ENCODE measurements at places on chromosomes 6 and 20.
A peak's percentile ranks its signal among the peaks of the same experiment; 100 is the strongest.

GRCh38 chr6:141426400-141426980 is 706.2 kb upstream of the GJE1 start:
- DNase-seq = no peak

DNA sequence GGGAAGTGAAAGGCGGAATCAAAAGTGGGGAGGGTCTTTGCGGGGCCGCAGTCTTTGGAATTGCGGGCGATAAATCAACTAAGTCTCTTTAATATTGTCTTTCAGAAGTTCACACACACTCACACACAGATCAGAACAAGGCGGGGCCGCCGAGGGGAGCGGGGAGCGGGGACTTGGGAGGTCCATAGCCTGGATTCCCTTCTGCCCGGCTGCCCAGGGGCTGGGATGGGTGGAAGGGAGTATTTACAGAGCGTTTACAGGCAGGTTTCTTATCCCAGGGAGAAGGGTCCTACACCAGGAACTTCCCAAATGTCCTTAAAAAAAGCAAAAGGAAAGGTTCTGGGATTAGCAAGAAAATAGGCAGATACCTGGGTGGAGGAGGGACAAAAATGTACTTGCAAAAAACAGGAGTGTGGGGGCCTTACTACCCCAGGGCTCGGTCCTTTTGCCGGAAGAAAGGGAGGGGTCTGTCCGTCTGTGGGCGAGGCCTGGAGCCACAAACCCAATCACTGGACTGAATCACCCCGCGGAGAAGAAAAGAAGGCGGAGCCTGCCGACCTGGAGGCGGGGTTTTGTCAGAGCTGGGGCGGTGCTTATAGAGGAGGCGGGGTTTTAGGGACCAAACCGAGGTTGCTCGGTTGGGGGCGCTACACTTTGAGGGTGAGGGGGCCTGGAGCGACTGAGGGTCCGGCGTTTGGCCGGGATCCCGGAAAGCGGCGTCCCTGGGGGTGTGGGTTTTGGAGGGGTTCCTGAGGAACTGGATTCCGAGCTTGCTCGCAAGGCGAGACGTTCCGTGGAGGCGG is 3.2 kb downstream of the PRRT1 start:
- DNase-seq = peak; percentile 62

GRCh38 chr6:161215876-161216615 is 57.8 kb downstream of the AGPAT4 start:
- DNase-seq = no peak

DNA sequence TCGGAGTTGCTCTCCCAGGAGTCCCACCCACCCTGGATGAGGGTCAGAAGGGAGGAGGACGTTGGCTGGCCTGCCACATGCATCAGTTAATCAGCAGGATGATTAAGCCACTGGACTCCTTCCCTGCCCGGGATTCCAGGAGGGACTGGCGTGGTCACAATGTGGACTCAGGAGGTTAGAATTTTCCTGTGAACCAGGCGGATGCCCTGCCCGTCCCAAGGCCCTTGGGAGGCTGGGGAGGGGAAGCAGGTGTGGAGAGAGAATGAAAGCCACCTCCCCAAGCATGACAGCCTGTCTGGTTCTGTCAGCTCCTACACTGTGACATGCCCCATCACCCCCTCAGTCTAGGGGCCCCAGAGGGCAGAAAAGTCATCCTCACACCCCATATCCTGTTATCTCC is 11.6 kb upstream of the ITPR3 start:
- DNase-seq = no peak

DNA sequence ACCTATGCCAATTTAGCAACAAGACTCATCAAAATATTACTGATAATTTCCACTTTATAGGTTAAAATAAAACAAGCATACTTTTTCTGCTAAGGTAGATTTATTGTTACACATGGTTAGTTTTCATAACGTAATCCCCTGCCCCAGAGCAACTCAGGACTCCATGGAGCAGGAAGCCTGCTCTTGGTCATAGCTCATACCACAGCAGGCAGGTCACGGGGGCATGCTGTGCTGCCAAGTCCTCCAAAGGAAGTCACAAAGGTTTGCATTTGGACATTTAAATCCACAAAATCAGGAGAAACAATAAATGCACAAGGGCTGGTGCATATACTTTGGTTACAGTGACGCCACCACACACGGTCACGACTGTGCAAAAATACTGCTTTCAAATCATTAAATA is 12.5 kb downstream of the GZF1 start:
- DNase-seq = no peak

GRCh38 chr6:17086469-17086868 is 15.4 kb upstream of the STMND1 start:
- DNase-seq = no peak

- DNase-seq = no peak
These were observed 50.8 kb downstream of the SPTLC3 start for GRCh38 chr20:13059398-13060136.

DNA sequence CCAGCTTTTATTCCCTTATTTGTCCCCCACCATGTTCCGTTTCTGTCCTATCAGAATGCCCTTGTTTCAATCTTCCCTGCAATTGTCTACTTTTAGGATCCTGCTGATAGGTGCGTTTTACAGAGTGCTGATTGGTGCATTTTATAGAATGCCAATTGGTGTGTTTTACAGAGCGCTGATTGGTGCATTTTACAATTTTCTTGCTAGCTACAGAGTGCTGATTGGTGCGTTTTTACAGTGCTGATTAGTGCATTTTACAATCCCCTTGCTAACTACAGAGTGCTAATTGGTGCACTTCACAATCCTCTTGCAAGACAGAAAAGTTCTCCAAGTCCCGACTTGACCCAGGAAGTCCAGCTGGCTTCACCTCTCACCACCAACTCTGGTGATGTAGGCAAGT is 161.6 kb upstream of the CDYL start:
- DNase-seq = no peak

GRCh38 chr20:24756292-24757025 is 192.6 kb upstream of the CST7 start:
- no peak for DNase-seq

- no peak for DNase-seq
These were observed 869.8 kb upstream of the MAN1A1 start for GRCh38 chr6:120219339-120219738.

- DNase-seq = no peak
These were observed 60.3 kb downstream of the VTA1 start for GRCh38 chr6:142207265-142207877.

- DNase-seq = no peak
These were observed 101.9 kb downstream of the QRSL1 start for GRCh38 chr6:106731144-106731842.

GRCh38 chr6:100115407-100116101 is 121.5 kb upstream of the MCHR2 start:
- no peak for DNase-seq

GRCh38 chr20:37438464-37439222 is 82.4 kb upstream of the NNAT start:
- DNase-seq = no peak

GRCh38 chr20:62428396-62429295 is 1.3 kb upstream of the RBBP8NL start:
- no peak for DNase-seq

- no peak for DNase-seq
These were observed 328.2 kb upstream of the JAG1 start for GRCh38 chr20:11001764-11002540.

- DNase-seq = no peak
These were observed 831.8 kb downstream of the EPHA7 start for GRCh38 chr6:92587525-92587924.

DNA sequence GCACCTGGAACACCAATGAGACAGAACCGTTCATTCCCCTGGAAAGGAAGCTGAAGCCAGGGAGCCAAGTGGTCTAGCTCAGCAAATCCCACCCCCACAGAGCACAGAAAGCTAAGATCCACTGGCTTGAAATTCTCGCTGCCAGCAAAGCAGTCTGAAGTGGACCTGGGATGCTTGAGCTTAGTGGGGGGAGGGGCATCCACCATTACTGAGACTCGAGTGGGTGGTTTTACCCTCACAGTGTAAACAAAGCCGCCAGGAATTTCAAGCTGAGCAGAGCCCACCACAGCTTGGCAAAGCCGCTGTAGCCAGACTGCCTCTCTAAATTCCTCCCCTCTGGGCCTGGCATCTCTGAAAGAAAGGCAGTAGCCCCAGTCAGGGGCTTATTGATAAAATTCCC is 53.1 kb downstream of the KIF16B start:
- DNase-seq = no peak

- no peak for DNase-seq
These were observed 133.2 kb upstream of the LY86 start for GRCh38 chr6:6455272-6455671.

GRCh38 chr6:132388291-132388690 is 13.0 kb downstream of the MOXD1 start:
- no peak for DNase-seq

GRCh38 chr6:70351461-70351860 is 48.6 kb upstream of the COL9A1 start:
- no peak for DNase-seq

- no peak for DNase-seq
These were observed 58.5 kb downstream of the AHI1 start for GRCh38 chr6:135438907-135439535.

GRCh38 chr6:50047026-50047425 is 2.7 kb downstream of the DEFB112 start:
- DNase-seq = no peak

DNA sequence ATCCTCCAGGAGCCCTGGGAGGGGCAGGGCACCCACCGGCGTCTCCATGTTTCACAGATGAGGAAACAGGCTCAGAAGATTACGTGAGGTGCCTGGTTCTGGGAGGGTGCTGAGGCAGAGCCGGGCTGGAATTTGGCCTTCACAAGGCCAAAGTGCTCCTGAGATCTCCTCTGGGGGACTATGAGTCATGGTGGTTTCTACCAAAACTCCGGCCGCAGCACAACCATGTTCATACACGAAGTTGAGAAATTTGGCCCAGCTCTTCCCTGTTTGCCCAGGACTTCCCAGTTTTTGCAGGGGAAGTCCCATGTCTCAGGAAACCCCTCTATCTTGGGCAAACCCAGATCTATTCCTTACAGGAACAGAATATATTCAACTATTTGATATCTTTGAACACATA is 172.9 kb upstream of the CDYL start:
- no peak for DNase-seq

- no peak for DNase-seq
These were observed 473.0 kb downstream of the CD83 start for GRCh38 chr6:14590586-14590985.

GRCh38 chr6:54335871-54336270 is 27.6 kb downstream of the TINAG start:
- no peak for DNase-seq

DNA sequence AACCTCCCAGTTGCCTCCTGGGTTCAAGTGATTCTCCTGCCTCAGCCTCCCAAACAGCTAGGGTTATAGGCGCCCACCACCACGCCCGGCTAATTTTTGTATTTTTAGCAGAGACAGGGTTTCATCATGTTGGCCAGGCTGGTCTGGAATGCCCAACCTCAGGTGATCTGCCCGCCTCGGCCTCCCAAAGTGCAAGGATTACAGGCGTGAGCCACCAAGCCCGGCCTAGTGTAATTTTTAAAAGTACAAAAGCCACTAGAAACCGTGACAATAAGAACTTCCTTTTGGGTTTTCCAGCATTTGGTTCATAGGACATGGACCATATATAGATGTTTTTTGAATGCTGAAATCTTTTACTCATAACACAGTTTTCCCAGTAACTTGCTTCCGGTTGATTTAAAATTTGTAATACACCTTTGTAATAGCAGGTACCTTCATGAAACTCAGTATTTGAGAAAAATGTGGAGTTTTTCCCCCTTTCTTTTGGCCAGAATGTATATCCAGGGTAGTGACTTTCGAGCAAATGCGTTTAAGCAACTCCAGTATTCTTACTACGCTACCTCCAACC is 467 bp downstream of the PXT1 start:
- DNase-seq = no peak

GRCh38 chr20:38313676-38314075 is 9.7 kb downstream of the BPI start:
- DNase-seq = no peak

DNA sequence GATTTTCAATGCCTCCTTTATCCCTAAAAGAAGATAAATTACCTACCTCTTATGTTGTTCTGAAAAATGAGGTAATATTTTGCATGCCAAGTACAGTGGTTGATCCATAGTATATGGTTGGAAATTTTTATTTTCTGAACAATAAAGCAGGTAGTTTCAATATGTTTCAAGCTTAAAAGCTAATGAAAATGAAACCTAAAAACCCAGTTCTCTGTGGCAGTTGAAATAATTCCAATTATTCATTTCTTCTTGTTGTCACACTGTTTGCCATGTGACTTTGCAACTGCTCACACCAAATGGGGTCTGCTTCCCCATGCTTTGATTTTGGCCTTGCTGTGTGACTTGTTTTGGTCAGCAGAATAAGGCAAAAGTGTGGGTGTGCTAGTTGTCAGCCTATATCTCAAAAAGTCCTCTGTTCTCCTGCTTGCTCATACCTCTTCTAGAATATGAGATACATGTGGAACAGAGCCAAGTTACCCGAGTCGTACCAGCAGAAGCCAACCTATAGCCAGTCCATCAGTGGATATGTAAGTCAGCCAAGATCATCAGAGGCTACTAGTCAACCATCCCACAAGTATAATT is 197.2 kb upstream of the THEMIS start:
- DNase-seq = no peak

- DNase-seq = no peak
These were observed 206.0 kb downstream of the SIM1 start for GRCh38 chr6:100258752-100259151.

DNA sequence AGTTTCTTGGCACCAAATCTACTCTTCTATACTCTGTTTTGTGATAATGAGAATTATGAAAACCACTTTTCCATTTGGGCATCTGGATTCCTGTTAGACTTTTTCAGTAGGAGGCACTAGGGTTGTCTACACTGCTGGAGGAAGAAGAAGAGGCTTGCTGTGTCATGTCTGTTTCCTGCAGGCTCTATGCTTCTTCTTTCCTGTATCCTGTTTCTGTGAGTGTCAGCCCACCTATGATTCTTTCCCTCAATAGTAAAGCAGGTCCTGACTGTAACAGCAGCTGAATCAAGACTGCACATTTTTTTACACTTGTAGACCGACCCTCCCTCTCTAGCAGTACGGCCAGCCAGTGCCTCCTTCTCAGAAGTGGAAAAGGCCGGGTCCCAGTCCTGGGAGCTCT is 603.9 kb downstream of the HDGFL1 start:
- no peak for DNase-seq

DNA sequence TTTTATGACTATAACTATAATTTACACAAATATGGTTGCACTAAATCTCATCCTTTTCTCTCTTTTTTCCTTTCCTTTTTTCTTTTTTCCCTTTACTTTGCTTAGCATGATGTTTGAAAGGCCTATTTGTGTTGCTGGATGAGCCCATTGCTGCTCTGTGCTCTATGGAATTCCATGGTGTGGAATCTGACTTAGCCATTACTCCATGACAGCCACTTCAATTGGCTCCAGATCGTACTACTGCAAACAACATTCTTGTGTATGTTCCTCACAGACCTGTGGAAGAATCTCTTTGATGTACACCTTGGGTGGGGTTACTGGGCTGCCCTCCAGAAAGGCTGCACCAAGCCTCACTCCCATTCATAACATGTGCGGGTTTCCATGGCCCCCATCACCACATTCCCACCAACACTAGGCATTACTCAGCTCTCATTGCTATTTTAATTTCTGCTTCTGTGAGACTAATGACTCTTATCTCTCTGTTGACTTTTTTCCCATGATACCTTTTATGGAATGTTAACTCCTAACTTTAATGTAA is 979.0 kb downstream of the KIF16B start:
- no peak for DNase-seq
